T-helper 9 cell (primary cell): ENCODE measurements at places on chromosomes 1 and 21.

GRCh38 chr1:88744142-88744541 is 60.1 kb downstream of the PKN2 start:
- no peak for DNase-seq

DNA sequence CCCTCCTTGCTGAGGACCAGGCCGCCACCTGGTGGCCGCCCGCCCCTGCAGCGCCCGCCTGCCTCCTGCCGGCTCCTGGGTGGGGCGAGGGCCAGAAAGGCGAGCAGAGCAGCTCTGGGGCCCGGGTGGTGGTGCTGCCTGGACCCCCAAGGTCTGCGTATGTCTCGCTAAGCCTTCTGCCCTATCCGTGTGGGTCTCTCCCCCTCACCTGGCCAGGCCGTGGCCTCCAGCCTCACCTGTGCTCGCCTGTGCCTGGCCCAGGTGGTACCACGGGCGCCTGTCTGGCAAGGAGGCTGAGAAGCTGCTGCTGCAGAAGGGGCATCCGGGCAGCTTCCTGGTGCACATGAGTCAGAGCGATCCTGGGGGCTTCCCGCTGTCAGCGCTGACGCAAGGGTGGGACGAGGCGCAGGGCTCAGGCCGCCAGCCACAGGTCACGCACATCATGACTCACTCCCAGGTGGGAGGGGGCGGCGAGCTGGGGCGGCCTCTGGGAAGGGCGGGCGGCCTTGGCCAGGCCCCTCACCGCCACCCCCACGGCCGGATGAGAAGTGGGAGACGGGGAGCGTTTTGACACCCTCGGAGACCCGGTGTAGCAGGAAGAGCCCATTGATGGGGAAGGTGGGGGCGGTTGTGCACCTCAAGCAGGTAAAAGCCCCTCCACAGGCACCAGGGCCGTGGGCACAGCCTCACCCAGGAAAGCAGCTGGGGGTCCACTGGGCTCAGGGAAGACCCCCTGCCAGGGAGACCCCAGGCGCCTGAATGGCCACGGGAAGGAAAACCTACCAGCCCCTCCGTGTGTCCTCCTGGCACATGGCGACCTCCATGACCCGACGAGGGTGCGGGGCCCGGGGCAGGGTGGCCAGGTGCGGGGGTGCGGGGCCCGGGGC is 9.9 kb downstream of the RNF223 start:
- peak; percentile 72 for DNase-seq

DNA sequence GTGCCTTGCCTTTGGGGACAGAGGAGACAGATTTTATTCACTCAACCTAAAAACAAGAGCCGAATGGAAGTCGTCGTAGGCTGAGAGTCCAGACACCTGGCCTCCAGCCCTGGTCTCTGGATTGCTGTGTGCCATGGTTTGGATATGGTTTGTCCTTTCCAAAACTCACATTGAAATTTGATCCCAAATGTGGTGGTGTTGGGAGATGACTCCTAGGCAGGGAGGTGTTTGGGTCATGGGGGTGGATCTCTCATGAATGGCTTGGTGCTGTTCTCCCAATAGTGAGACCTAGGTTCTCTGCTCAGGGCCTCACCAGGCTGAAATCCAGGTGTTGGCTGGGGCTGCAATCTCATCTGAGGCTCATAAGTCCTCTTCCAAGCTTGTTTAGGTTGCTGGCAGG is 75.5 kb downstream of the FOXD2 start:
- no peak for DNase-seq

GRCh38 chr1:214066936-214067335 is 79.2 kb downstream of the PROX1 start:
- DNase-seq = no peak

DNA sequence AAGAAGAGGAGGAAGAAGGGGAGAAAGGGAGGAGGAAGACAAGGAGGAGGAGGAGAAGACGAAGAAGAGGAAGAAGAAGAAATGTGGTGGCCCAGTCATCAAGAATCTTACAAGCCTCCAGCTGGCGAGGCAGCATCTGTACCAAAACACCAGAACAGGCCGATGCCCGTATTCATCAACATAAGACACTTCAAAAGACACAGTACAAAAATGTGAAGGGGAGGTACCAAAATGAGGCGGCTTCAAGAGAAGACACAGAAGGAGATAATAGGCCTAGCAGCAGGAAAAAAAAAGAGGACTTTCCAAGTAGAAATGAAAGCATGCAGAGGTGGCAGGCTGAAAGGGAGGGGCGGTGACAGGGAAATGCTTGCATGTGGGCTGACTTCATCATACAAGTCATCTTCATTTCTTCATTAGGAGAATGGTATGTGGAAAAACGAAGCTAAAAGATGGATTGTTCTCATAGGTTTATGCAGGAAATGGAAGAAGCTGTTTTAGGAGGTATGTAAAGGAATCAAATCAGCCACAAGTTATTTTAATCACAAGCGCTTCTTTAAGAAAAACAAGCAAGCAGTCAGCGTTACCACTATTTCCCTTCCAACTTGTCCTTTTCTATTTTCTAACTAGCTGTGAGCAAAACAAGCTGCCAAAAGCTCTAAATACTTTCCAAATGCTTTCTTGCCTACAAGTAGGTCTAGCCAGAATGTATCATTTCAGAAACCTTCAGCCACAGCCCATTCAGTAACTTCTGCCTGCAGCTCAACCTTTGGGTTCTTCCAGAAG is 192.3 kb downstream of the SLC45A1 start:
- DNase-seq = no peak

DNA sequence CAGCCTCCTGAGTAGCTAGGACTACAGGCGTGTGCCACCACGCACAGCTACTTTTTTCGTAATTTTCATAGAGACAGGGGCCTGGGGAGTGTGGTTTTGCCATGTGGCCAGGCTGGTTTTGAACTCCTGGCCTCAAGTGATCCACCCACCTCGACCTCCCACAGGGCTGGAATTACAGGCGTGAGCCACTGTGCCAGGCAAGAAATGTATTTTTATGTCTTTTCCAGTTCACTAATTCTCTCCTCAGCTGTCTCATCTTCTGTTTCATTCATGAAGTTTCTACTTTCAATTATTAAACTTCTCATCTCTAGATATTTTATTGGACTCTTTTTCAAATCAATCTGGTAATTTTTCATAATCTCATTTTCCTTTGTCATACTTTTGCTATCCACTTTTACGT is 72.1 kb upstream of the DISP3 start:
- no peak for DNase-seq

- DNase-seq = no peak
Measured at GRCh38 chr1:20061866-20062265, 8.1 kb upstream of the PLA2G5 start.

- DNase-seq = no peak
Measured at GRCh38 chr21:38667291-38667870, 138.3 kb upstream of the ETS2 start.

DNA sequence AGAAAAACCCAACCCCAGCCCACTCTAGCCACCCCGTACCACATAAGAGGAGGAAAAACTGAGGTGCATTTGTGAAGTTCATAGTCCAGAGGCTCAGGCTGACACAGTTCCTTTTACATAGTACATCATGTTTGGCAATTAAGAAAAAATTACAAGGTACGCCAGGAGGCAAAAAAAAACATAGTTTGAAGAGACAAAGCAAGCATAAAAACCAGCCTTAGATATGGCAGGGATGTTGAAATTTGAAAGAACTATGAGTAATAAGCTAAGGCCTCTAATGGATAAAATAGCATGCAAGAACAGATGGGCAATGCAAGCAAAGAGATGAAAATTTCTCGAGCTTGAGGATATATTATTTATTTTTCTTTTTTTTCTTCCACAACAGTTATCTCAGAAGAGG is 31.9 kb downstream of the MIXL1 start:
- DNase-seq = no peak

DNA sequence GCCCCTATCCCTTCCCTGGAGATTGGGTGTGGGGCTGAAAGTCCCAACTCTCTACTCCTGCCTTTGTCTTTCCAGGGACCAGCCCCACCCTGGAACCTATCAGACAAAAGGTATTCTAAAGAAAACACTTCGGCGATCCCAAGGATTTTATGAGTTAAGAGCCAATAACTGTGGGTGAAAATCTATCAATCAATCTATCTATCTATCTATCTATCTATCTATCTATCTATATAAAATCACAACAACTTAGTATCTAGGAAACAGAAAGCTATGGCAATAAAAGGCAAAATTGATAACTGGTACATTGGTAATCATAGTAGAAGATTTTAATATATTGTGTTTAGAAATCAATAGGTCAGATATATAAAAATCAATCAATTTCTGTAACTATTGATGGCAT is 22.9 kb downstream of the TRIM11 start:
- DNase-seq = no peak

DNA sequence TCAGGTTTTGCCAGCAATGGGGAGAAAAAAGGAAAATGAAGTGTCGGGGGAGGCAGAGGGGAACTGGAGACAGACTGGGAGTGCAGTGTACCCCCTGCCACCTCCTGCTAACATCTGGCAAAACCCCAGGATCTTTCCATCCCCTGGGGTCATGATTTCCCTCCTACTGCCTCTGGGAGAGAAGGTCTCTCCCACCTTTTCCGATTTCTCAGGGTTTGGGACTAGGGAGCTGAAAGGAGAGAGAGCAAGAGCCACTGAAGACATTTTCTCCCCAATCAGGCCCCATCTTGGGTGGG is 5.1 kb downstream of the FHL3 start:
- DNase-seq = no peak

DNA sequence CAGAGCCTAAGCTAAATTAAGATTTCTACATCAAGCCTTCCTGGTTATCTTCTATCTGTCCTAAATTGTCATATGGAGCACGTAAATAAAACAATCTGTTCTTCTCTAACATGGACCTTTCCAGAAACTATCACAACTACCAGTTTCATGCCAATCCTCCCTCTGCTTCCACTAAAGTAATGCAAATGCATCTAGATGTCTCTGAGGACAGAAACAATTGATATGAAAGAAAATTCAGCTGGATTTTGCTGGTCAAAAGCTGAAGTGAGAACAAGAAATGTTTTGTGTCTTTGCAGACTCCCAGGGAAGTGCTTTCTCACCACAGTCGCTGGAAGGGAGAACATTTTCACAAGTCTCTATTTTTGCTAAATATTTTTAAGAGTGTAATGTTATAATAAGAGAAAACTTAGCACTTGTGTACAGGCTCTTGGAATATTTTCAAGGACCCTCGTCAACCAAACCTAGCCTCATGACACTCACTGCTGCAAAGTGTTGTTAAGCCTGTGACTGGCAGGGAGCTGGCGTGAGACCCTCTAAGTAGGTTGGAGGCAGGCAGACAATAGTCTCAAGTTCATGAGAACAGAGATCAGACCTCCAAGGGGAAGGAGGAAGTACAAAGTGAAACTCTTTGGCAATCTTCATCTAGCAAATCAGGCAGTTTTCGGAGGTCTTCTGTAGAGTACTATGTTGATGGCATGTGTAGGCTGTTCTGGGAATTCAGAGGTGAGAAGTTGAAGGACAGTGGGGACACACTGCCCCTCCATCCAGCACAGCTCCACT is 38.8 kb downstream of the DNASE2B start:
- no peak for DNase-seq

DNA sequence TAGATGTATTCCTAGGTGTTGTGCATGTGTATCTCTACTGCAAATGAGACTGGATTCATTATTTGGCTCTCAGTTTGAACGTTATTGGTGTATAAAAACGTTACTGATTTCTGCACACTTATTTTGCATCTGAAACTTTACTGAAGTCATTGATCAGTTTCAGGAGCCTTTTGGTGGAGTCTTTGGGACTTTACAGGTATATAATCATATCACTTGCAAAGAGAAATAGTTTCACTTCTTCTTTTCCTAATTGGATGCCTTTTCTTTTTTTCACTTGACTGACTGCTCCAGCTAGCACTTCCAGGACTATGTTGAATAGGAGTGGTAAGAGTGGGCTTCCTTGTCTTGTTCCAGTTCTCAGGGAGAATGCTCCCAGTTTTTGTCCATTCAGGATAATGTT is 252.2 kb downstream of the SMYD3 start:
- no peak for DNase-seq

DNA sequence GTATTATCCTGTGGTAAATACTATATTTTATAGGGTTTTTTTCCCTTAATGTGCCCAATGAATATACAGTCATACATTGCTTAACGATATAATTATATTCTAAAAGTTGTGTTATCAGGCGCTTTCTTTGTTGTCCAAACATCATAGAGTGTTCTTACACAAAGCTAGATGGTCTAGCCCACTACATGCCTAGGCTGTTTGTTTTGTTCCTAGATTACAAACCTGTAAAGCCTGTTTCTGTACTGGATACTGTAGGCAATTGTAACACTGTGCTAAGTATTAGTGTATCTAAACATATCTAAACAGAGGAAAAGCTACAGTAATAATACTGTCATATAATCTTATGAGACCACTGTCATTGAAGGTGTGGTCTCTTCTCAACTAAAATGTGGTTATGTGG is 242.6 kb upstream of the C1orf105 start:
- no peak for DNase-seq

- DNase-seq = no peak
Measured at GRCh38 chr1:15028102-15028501, 125.4 kb upstream of the TMEM51 start.

- DNase-seq = no peak
Measured at GRCh38 chr1:186559601-186560116, 98.7 kb upstream of the PDC start.

- DNase-seq = no peak
Measured at GRCh38 chr21:40447016-40447415, 399.9 kb downstream of the DSCAM start.

- DNase-seq = no peak
Measured at GRCh38 chr1:208799186-208799585, 555.0 kb upstream of the PLXNA2 start.

DNA sequence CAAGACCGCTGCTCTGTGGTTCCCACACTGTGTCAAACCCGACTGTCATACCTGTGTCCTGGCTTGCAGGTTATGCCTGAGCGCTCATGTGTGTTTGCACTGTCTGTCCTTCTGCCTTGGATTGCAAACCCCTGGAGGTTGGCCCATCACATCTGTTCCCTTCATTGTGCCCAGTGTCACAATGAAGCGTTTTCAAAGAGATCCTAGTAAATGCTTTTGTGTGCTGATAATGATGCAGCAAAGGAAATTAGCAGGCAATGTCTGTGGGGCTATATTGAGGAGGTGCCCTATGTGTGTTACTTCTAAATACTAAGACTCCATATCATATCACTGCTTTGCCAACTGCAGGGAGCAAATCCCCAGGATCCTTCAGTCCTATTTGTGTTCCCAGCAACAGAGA is 424.4 kb upstream of the NFIA start:
- DNase-seq = no peak

- no peak for DNase-seq
Measured at GRCh38 chr1:209823143-209824041, 4.4 kb upstream of the UTP25 start.

- DNase-seq = no peak
Measured at GRCh38 chr1:232176222-232176621, 453.7 kb downstream of the SIPA1L2 start.

- no peak for DNase-seq
Measured at GRCh38 chr1:235516862-235517446, 12.7 kb upstream of the B3GALNT2 start.

- DNase-seq = no peak
Measured at GRCh38 chr1:185284533-185285276, 32.3 kb downstream of the IVNS1ABP start.
